ENCODE measurements at places on chromosomes 1 and 21. TPM values are rescaled to one million over a fixed set of nuclear protein-coding genes. Genes with fewer than 3 reads are reported as not detected.
A peak's percentile ranks its signal among the peaks of the same experiment; 100 is the strongest.

DNA sequence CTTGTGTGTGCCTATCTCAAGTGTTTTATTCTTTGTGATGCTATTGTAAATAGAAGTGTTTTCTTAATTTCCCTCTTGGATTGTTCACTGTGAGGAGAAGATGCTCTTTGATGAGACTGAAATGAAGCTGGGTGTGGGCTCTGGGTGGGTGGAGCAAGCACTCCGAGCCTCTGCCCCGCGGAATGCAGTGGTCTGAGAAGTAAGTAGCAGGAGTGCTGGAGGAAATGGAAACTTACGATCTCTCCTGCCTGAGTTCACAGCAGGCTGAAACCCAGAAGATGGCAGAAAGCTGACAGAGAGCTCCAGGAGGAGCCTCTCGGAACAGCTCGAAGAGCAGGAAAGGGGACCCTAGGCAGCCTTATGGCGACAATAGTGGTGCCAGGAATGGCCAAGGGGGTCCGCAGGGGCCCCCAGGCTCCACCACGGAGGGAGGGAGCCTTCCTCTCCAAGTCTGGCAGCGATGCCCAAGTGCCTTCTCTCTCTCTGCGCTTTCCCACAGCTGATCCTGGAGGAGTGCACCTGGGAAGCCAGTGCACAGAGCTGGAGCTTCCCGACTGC is 126.8 kb upstream of the COL6A1 start:
- no peak overlapping the region for H3K27ac ChIP-seq
- H3K4me3 ChIP-seq = no peak overlapping the region
- no peak for DNase-seq

- no peaks in the 10 kb centered on the region for H3K36me3 ChIP-seq
- H3K27ac ChIP-seq = no peak overlapping the region
- H3K4me1 ChIP-seq = peaks cover 22% of the 10 kb centered on the region
Measured at GRCh38 chr1:153623101-153623500, 4.2 kb downstream of the S100A13 start.

GRCh38 chr1:101291562-101292380 is 55.0 kb downstream of the S1PR1 start:
- no peaks in the 10 kb centered on the region for H3K36me3 ChIP-seq
- peak; percentile 4 for DNase-seq
- H3K27ac ChIP-seq = no peak overlapping the region

GRCh38 chr1:78493451-78493850 is 2.7 kb downstream of the PTGFR start:
- DNase-seq = no peak
- H3K36me3 ChIP-seq = no peaks in the 10 kb centered on the region
- H3K4me3 ChIP-seq = no peak overlapping the region
- no peak overlapping the region for H3K27ac ChIP-seq
- peaks cover 8% of the 10 kb centered on the region for H3K27me3 ChIP-seq
- H3K4me1 ChIP-seq = no peaks in the 10 kb centered on the region

GRCh38 chr1:70034403-70034802 is 171.0 kb downstream of the LRRC40 start:
- H3K4me3 ChIP-seq = no peak overlapping the region
- no peaks in the 10 kb centered on the region for H3K4me1 ChIP-seq

DNA sequence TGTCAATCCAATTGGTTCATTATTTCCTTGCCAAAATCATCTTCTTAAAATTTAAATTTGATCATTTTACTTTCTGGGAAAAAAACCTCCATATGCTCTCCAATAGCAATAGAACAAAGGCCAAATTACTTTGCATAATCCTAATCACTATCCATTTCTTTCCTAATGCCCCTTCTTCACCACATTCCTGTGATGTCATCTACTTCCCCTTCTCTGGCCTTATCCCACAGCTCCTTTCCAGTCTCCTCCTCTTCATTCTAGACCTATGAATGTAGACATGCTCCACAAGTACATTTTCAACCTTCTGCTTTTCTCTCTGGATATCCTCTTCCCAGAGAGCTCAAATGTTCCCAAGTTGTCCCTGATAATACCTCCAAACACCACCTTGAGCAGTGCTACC is 216.6 kb downstream of the MRPL39 start:
- DNase-seq = no peak
- no peak overlapping the region for H3K27ac ChIP-seq
- no peaks in the 10 kb centered on the region for H3K4me1 ChIP-seq
- H3K27me3 ChIP-seq = no peaks in the 10 kb centered on the region
- H3K36me3 ChIP-seq = no peaks in the 10 kb centered on the region

UBE2Q1 gene
- 42.8 TPM for total RNA-seq

SPRR2A gene
- not detected for total RNA-seq

SLC19A2 gene
- 176 TPM for total RNA-seq

ADCY10 gene
- 0.07 TPM for total RNA-seq

SAMD13 gene
- 10.8 TPM for total RNA-seq

ETV3L gene
- not detected for total RNA-seq

CSMD2 gene
- total RNA-seq = 0.20 TPM

SLC5A3 gene
- 22.2 TPM for total RNA-seq

LCE1B gene
- total RNA-seq = not detected

TGFB2 gene
- 0.80 TPM for total RNA-seq
